ENCODE measurements at places on chromosomes 4 and X.

- no peak for DNase-seq
Measured at GRCh38 chrX:47093248-47093647, 15.0 kb downstream of the RGN start.

DNA sequence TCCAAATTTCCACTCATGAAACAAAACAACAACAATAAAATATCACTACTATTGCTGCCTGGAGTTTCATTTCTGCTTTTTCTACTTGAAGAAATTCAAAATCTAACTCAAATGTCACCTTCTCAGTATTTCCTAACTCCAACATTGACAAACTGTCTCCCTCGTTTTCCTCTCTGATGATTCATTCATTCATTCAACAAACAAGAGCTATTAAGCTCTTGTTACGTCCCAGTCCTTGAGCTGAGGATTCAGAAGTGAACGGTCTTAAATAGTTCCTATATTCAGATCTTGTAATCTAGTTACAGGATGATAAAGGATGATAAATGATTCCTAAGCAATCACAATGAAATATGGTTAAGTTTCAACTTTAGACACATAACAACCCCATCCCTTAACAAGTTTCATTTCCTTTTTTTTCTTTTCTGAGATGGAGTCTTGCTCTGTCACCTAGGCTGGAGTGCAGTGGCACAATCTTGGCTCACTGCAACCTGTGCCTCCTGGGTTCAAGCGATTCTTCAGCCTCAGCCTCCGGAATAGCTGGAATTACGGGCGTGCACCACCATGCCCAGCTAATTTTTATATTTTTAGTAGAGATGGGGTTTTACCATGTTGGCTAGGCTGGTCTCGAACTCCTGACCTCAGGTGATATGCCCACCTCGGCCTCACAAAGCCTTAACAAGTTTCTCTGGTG is 1.7 kb downstream of the SLC9B2 start:
- DNase-seq = no peak

DNA sequence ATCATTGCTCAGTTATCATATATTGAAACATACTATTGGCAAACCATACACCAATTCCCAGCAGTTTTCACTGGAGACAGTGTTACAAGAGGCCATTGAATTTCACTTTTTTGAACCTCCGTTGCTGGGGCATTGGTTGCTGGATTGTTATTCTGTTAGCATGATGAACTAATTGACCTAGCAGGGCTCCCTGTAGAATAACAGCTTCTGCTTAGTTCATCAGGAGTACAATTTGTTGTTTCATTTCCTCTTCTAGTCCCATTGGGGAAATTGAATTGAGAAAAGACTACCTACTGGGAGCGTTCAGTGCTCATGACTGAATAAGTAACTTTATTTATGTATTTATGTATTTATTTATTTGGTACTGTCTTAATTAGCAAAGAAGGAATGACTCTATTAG is 151.6 kb downstream of the SLIT2 start:
- no peak for DNase-seq

DNA sequence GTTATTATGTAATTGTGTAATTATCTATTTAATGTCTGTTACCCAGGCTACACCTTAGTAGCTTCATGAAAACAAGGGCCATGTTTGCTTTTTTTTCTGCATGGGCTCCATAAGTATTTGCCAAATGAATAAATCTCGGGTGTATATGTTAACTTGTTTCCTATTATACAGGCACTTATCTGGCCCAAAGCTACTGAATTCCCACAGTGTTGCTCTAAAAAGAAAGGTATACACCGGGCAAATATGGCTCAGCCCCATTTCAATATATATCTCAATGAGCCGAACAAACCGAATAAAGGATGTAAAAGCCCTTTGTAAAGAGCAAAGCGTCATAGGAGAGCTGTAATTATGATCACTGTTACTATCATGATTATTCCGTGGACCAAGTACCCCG is 767 bp downstream of the PAQR3 start:
- DNase-seq = no peak

- no peak for DNase-seq
Measured at GRCh38 chrX:13780868-13781427, 35.9 kb downstream of the GPM6B start.

GRCh38 chr4:10529291-10530136 is 72.3 kb upstream of the ZNF518B start:
- DNase-seq = no peak

- DNase-seq = no peak
Measured at GRCh38 chr4:176198316-176198903, 3.0 kb upstream of the SPATA4 start.

DNA sequence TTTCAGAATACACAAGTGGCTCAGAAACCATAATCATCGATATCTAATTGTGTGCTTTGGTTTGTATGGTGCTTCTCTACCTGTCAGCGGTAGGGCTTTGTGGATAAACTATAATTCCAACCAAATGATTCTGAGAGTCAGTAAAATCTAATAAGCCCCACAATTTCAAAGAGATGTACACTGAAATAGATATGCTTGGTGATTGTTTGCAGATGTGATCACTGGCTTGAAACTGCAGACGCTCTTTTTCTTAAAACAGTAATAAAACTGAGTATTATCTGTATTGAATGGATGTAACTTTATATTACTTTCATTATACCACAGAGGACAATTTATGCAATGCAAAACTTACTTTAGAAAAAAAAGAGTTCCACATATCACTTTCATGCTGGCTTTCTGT is 198.8 kb upstream of the ANXA10 start:
- DNase-seq = no peak

GRCh38 chr4:16297003-16297402 is 70.7 kb upstream of the TAPT1 start:
- DNase-seq = no peak

- no peak for DNase-seq
Measured at GRCh38 chr4:174702979-174703478, 126.0 kb downstream of the GLRA3 start.

- DNase-seq = no peak
Measured at GRCh38 chr4:38723726-38724474, 58.9 kb downstream of the TLR10 start.

- no peak for DNase-seq
Measured at GRCh38 chrX:68676335-68676734, 28.9 kb downstream of the STARD8 start.

DNA sequence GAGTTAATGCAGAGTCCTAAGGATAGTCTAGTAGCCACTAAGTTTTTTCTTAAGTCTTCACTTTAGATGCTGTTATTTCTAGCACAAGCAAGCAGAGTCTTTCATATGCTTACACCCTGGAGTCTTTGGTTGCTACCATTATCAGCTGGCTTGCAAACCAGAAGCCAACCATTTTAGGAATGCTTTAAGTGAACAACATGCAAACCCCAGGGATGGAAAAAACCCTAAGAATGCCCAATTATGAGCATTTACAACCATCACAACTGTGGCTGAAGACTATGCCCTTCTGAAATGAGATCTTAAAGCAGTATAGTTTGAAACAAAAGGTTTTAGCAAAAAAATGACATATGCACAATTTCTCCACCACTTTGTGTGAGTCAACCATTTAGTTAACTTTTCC is 6.6 kb downstream of the MID1IP1 start:
- no peak for DNase-seq

DNA sequence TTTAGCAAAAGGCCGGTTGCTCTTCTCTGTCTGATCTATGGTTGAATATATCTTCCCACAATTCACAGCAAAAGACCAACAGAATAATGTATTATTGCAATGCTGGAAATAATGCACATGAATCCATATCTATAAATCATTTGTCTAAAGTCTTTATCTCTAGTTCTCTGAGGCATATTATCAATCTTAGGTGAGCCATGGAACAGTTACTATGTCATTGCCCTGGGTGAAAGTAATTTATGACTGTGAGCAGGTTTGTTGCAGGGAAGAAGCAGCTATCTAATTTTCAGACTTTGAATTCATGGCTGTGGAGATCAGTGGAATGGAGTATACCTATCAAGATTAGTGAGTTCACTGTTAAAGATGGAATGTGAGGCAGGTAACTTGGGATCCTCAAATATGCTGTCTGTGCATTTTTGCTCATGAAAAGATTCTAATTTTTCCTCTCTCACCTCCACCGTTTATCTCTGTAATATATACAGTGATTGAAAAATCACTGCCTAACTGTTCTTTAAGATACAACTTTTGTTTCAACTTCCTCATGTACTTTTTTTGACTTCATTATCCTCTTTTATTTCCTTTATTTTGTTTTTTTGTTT is 256.8 kb upstream of the ARSJ start:
- no peak for DNase-seq

DNA sequence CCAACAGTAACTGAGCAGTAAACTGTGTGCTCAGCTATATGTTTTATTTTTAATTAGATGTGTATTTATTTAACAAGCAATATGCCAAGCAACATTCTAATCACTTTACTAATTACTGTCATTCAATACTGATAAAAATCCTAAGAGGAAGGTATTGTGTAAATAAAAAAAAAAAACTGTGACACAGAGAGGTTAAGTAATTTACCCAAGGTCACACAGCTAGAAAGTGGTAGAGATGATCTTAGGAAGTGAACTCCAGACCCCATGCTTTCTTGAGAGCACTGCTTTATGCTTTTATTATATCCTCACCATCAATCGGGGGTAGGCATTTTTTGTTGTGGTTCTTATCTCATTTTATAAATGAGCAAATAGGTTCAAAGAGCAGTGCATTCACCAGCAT is 417.1 kb downstream of the RAB28 start:
- DNase-seq = no peak

DNA sequence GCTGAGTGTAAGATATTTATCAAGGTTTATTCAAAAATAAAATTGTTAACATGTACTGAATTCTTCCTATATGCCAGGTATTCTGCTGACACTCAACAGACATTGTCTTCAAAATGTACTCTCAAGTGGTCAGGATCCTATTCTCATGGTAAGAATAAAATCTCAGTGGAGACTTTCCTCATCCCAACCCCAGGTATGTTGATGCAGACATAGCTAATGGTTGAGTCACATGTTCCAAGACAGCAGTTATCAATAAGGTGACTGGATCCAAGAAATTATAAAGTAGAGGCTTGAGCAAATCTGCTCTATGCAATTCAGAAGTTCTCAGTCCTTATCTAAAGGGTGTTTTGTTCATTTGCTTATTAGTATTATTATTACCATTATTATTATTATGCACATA is 115.2 kb upstream of the GABRA2 start:
- no peak for DNase-seq

DNA sequence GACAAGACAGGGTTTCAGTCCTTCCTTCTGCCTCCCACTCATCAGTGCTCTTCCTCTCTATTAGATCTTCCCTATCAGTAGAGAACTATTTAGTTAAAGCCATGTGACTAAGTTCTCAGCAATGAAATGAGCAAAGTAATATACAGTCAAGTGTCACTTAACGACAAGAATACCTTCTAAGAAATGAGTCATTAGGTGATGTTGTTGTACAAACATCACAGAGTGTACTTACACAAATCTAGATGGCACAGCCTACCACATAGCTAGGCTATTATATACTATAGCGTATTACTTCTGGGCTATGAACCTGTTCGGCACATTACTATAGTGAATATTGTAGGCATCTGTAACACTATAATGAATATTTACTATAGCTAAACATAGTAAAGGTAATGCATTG is 71.3 kb downstream of the POU4F2 start:
- no peak for DNase-seq

DNA sequence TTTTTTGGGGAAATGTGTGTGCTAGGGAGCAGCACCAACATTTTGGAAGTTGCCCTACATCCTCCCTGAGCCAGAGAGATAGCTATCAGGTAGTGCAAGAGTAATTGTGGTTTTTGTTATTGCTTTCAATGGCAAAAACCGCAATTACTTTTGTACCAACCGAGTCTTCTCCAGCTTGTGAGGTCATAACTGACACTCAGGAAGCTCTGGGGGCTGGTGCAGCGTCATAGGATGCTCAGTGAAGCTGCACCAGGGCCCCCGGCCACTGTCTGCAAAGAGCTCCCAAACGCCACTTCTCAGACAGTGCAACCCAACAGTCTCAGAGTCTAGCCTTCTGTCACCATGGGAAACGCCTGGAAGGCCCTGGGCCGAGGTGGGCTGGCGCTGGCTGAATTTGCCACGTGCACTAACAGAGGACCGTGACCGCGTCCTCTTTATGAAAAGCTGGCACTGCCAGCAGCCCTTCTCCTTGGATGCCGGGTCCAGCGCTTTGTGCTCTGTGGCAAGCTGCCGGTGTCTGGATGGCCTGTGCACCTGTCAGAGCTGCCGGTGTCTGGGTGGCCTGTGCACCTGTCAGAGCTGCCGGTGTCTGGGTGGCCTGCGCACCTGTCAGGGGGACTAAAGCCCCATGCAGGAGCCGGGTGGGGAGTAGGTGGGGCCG is 19.4 kb downstream of the SH3TC1 start:
- no peak for DNase-seq

GRCh38 chr4:12852338-12853307 is 631.5 kb downstream of the RAB28 start:
- DNase-seq = no peak

GRCh38 chr4:153409924-153410501 is 56.1 kb upstream of the TMEM131L start:
- DNase-seq = no peak

GRCh38 chrX:9131066-9131465 is 97.1 kb upstream of the FAM9B start:
- no peak for DNase-seq

DNA sequence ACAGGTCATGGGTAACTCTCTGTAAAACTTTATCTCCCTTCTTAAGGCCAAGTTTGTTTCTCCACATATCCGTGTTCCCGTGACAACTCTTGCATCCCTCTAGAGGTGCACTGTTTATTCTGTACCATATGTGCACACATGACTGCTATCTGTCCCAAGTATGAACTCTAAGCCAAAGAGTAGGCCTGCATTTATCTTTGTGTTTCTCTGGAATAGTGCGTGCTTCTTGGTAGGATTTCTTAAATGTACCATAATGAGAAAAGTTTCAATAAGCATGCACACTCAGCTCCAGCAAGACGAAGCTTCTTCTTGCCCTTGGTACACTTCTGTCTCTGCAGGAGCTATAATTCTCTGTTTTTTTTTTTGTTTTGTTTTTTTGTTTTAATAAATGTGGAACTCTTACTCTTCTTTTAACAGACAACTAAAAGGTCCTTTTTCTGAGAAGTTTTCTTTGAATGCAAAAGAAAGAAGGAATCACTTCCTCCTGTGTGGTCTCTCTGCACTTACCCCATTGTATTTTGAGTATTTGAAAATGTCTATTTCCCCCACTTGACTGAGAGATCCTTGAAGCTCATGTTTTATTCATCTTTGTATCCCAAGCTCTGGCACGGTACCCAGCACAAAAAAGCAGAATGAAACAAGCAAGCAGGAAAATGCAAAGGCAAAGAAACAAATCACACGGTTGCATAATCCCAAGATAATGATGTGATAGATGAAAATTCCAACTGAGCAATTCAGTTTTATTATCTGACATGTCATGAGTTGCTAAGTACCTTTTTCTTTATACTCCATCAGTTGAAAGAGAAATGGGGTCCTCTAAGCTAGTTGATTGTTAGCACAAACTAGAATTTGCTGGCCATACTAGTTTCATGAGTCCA is 521.9 kb upstream of the BOD1L1 start:
- DNase-seq = no peak

- DNase-seq = no peak
Measured at GRCh38 chrX:15781961-15782699, 8.2 kb upstream of the ZRSR2 start.

- no peak for DNase-seq
Measured at GRCh38 chrX:119690921-119691716, 1.8 kb downstream of the SEPTIN6 start.
